ENCODE measurements at places on chromosomes 4 and X.

- no peak for DNase-seq
These were observed 88.6 kb upstream of the CBLL2 start for GRCh38 chrX:22184096-22184495.

GRCh38 chr4:31146366-31146765 is 426.2 kb downstream of the PCDH7 start:
- DNase-seq: no peak

- no peak for DNase-seq
These were observed 86.6 kb upstream of the JADE1 start for GRCh38 chr4:128722911-128723310.

DNA sequence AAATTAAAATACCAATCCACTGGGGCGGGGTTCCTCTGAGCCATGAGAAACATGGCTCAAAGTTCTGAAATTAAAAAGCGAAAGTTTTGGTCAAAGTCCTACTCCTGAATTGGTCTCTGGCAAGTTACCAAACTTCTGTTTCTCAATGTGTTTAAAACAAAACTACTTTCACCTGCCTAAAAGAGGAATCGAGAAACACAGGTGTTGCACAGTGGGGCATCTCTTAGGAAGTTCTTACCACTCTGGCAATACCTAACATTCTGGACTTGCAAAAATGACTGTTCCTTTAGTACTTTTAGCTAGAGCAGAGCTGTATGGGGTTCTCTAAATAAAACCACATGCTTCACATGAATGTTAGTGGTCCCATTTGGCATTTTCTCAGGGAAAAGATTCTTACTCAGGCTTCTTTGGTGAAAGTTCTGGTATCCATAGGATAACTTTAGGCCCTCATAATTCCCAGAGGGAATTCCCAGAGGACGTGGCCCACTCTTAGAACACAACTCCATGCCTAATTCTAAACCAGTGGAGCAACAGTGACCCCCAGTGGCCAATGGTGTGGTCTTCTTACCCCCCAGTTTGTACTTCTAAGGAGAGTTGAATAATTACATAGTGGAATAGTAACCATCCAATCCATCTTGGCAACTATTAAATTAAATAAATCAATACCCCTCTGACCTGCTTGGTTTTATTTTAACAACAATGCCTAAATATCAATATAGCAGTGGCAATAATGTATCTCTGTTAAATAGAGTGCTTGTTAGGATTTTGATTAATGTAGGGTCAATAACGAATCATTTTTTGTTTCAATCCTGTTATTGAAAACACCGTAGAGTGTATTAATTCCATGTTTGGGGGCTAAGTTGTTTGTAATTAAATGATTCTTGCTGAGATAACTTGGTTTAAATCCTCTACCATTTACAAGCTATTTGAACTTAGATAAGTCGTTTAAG is 21.9 kb downstream of the BMP3 start:
- DNase-seq: peak; percentile 15

DNA sequence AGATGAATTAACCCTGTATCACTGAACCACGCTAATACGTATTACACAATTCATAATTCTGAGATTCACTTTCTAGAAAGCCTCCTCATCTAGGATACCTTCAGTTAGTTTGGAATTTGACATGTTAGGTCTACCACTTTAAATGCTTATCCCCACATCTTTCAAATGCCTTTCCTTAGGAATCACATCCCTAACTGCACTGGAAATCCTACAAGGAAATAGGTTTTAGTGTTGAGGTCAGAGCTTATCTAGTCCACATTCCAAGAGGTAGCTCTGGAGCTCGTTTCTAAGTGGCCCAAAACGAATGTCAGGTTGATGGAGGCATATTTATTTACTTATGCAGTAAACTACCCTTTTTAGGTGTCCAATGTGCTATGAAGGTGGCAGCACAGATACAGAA is 18.0 kb downstream of the PDHA1 start:
- DNase-seq: no peak

- no peak for DNase-seq
These were observed 3.5 kb downstream of the MND1 start for GRCh38 chr4:153348006-153348405.

GRCh38 chr4:64341711-64342110 is 67.5 kb downstream of the TECRL start:
- no peak for DNase-seq

GRCh38 chr4:133186210-133186609 is 37.1 kb downstream of the PCDH10 start:
- DNase-seq: no peak

DNA sequence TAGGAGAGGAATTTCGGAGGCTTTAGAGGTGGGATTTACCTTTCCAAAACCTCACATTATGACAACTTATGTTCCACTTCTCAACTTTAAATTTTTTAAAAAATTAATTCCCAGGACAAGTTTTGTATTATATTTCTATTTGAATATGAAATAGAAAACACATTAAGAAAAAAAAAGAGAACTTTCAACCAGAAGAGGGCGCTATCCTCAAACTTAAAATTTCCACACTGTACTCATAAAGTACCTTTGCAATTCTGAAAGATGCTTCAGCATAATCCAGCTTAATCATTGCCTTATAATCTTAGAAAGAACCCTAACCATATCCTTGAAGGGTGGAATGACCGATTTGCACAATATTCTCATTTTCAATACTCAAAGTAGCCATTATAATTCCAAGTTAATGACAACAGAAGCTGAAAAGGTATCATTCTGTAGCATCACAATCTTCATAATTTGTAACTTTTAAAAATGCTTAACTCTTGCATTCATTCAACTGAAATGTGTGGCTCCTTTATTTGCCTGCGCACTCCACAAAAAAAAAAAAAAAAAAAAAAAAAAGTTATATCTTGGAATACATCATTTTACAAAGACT is 158.0 kb downstream of the KCNIP4 start:
- DNase-seq: no peak

DNA sequence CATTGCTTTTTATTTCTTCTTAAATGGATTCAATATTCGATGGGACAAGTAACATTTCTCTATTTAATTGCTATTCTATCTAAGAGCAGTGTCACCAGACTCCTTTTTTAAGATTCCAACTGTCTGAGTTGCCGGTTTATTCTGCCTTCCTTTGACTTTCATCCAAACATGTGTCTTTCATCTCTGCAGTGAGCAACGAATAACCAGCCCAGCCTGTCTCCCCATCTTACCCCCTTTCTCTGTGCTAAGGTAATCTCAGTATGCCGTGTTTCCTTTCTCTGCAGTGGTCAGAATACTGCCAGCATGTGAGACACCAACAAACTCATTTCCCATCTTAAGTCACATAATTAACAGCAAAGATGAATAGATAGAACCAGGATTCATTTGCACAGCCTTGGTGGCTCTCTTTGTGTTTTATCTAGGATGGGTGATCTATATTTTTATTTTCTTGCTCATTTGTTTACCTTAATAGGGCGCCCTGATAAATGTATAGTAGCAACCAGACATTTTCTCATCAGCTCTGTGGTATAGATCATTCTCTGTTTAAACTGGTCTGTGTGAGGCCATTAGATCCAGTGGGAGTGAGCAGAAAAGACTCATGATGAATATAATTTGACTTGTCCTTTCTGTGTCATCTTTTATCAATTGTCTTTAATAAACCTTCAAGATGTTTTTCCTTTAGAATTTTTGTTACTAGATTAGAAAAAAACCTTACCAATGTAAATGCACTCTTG is 394.8 kb upstream of the IGFBP7 start:
- no peak for DNase-seq

DNA sequence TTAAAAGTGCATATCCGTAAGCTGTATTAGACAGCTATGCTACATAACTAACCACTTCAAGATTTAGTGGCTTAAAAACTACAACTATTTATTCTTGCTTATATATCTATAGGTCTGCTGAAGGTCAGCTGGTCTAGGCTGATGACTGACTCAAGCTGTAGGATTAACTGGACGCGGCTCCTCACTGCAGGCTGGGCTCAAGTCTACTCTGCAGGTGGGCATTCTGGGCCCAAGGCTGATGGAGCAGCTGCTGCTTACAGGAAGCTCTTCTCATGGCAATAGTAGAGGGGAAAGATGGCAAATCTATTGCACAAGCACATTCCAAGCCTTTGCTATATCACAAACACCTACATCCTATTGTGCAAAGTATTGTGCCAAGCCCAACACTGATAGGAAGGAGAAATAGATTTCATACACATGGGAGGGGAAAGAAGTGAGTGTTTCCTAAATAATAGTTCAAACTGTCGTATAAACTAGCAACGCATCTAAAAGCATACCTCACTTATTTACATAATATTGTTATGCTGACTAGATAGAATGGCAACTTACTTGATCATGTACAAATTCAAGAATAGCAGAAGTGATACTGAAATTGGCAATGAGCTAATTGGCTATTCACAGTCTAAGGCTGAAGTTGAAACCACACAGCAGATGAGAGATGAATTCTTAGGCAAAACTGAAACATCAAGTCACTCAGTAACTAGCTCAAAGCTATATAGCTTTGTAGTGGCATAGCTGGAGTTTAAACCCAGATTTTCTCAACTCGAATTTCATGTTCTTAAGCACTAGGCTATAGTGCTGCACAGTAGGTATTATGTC is 263.8 kb downstream of the NKX6-1 start:
- no peak for DNase-seq

- no peak for DNase-seq
These were observed 1063.3 kb downstream of the ADGRL3 start for GRCh38 chr4:62263454-62263853.

DNA sequence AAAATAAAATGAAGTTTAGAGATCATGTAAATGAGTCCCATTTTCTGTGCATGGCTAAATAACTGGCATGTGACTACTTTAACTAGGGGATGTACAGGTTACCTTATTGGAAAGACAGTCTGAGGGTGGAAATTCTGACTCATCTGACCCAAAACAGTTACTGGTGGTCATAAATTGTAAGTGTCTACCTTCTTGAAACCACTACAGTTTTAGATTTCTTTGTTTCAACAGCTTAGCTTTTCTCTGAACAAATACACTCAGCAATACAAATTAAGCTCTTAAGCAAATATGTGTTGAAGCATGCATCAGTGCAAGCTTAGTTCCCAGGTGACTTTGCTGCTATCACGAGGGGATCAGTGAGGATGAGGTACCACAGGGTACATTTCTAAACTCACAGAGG is 60.7 kb upstream of the PGM2 start:
- no peak for DNase-seq

GRCh38 chrX:11398785-11399184 is 105.6 kb downstream of the AMELX start:
- no peak for DNase-seq

- DNase-seq: no peak
These were observed 119.2 kb downstream of the IRF2 start for GRCh38 chr4:184355111-184355604.

- DNase-seq: no peak
These were observed 13.3 kb upstream of the FAM47E start for GRCh38 chr4:76238236-76238635.

GRCh38 chr4:138702190-138702824 is 313.3 kb upstream of the NOCT start:
- no peak for DNase-seq

DNA sequence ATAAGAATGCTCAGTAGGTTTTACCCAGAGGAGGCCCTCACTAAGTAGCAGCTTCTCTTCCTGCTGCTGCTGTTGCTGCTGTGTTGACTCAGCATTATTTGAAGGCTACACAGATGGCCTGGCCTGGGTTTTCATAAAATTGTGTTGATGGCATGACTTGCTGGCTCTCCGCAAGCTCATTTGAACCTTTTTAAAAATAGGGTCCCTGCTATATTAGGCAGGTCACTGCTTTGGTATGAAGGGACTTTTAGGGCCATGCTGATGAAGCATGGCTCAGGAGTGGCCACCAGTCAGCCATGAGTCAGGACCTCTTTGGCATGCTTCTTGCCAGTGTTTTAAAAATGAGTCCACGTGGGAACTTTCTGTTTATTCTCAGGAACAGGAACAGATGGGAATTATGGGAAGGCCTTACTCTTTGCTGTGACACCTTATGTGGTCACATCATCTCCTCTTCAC is 128.7 kb downstream of the MID1IP1 start:
- DNase-seq: no peak

- no peak for DNase-seq
These were observed 36.1 kb upstream of the OTUD4 start for GRCh38 chr4:145216535-145216934.

DNA sequence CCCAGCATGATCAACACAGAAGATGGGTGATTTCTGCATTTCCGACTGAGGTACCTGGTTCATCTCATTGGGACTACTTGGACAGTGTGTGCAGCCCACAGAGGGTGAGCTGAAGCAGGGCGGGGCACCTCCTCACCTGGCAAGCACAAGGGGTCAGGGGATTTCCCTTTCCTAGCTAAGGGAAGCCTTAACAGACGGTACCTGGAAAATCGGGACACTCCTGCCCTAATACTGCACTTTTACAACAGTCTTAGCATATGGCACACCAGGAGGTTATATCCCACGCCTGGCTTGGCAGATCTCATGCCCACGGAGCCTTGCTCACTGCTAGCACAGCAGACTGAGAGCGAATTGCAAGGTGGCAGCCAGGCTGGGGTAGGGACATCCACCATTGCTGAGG is 92.9 kb upstream of the GRID2 start:
- DNase-seq: no peak

DNA sequence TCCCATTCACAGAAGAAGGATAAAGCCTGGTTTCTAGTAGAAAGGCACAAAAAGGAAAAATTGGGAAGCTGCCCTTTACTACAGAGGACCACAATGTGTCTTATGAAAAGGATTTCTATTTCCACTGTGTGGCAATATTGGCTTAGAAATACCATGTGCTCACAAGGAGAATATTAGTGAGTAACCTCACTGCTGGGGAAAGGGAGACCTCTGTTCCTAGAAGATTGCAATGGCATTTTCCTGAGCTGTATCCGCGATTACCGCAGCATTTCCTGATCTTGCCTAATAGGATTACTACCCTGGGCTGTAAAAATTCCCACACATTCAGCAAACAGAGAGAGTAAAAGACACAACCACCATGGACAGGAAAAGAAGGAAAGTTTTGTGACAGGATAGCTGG is 308.8 kb upstream of the TECRL start:
- no peak for DNase-seq

DNA sequence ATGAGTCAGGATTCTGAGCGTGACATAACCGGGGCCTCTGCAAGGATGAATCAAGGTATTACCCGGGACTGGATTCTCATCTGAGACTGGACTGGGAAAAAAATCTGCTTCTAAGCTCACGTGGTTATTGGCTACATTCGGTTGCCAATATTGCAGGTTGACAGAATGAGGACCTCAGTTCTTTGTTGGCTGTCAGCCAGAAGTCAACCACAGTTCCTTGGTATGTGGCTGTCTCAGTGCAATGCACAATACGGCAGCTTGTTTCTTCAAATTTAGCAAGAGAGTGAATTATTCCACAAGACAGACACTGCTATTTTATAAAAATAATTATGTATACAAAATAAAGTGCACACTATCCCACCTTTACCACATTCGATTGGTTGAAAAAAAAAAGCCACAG is 424.2 kb downstream of the KLHL4 start:
- no peak for DNase-seq

GRCh38 chrX:107985033-107985432 is 2.9 kb upstream of the TEX13B start:
- no peak for DNase-seq

- no peak for DNase-seq
These were observed 6.0 kb downstream of the GRIA3 start for GRCh38 chrX:123190096-123190495.
